ENCODE measurements at places on chromosomes 1 and 21. TPM values are rescaled to one million over a fixed set of nuclear protein-coding genes. Genes with fewer than 3 reads are reported as not detected.

SPRR2G gene
- not detected for total RNA-seq

FCGR2B gene
- total RNA-seq, result not detected

LRRC38 gene
- not detected for total RNA-seq

CATSPERE gene
- 1.8 TPM for total RNA-seq

OLIG2 gene
- total RNA-seq, result not detected

GPR25 gene
- 0.10 TPM for total RNA-seq

ILF2 gene
- 168 TPM for total RNA-seq

PANK4 gene
- 20.3 TPM for total RNA-seq

TNFRSF25 gene
- total RNA-seq, result 9.7 TPM

PTGFR gene
- 35.2 TPM for total RNA-seq

CLCA1 gene
- not detected for total RNA-seq

MYBPH gene
- not detected for total RNA-seq

SPRR3 gene
- total RNA-seq, result not detected

CR1L gene
- not detected for total RNA-seq

SLFNL1 gene
- 0.65 TPM for total RNA-seq

HCRTR1 gene
- total RNA-seq, result not detected

KIF14 gene
- total RNA-seq, result 5.6 TPM

SAMD13 gene
- total RNA-seq, result 1.2 TPM

SLC1A7 gene
- not detected for total RNA-seq

SLC2A5 gene
- 1.6 TPM for total RNA-seq

KIAA1614 gene
- total RNA-seq, result 5.9 TPM

OR14K1 gene
- not detected for total RNA-seq

MROH7 gene
- total RNA-seq, result not detected
